ENCODE measurements at places on chromosomes 3 and 15. TPM values are rescaled to one million over a fixed set of nuclear protein-coding genes. Genes with fewer than 3 reads are reported as not detected.

CPNE9 gene
- total RNA-seq, result 0.11 TPM

SAMD7 gene
- not detected for total RNA-seq

CPNE4 gene
- not detected for total RNA-seq

PROS1 gene
- total RNA-seq, result 6.6 TPM

LRRC15 gene
- 0.11 TPM for total RNA-seq

CYP1A2 gene
- total RNA-seq, result not detected

TMEM62 gene
- total RNA-seq, result 25.8 TPM

DNAJA4 gene
- total RNA-seq, result not detected

SMAD6 gene
- 17.9 TPM for total RNA-seq

ITGA11 gene
- total RNA-seq, result 1.2 TPM

FBXO40 gene
- total RNA-seq, result not detected

GMNC gene
- total RNA-seq, result not detected

RARRES1 gene
- total RNA-seq, result not detected

NLGN1 gene
- total RNA-seq, result 12.6 TPM

CAPN3 gene
- total RNA-seq, result 1.6 TPM

CCR9 gene
- total RNA-seq, result not detected

CYP11A1 gene
- 2.0 TPM for total RNA-seq

TIMP4 gene
- total RNA-seq, result not detected

POTEB gene
- total RNA-seq, result not detected

MLF1 gene
- 15.8 TPM for total RNA-seq

MNS1 gene
- total RNA-seq, result 8.3 TPM

CD86 gene
- total RNA-seq, result not detected

CHAC1 gene
- 52.0 TPM for total RNA-seq

ADAMTS17 gene
- total RNA-seq, result 6.0 TPM

MGLL gene
- 25.0 TPM for total RNA-seq

CIB1 gene
- 38.9 TPM for total RNA-seq

RBP2 gene
- total RNA-seq, result not detected

RYR3 gene
- not detected for total RNA-seq

SEMA7A gene
- 27.4 TPM for total RNA-seq

LDHAL6B gene
- not detected for total RNA-seq

CHL1 gene
- 0.13 TPM for total RNA-seq

ATP8B4 gene
- total RNA-seq, result 0.04 TPM

CP gene
- total RNA-seq, result not detected

CRYGS gene
- 0.40 TPM for total RNA-seq

ZDHHC23 gene
- total RNA-seq, result 3.3 TPM
